ENCODE measurements at places on chromosomes 3 and 15. TPM values are rescaled to one million over a fixed set of nuclear protein-coding genes. Genes with fewer than 3 reads are reported as not detected.
A peak's percentile ranks its signal among the peaks of the same experiment; 100 is the strongest.

Gene MYZAP
- polyA plus RNA-seq, result 2.8 TPM

Gene IL17RC
- polyA plus RNA-seq, result 1.2 TPM

Gene TLR9
- polyA plus RNA-seq, result 1.9 TPM

DNA sequence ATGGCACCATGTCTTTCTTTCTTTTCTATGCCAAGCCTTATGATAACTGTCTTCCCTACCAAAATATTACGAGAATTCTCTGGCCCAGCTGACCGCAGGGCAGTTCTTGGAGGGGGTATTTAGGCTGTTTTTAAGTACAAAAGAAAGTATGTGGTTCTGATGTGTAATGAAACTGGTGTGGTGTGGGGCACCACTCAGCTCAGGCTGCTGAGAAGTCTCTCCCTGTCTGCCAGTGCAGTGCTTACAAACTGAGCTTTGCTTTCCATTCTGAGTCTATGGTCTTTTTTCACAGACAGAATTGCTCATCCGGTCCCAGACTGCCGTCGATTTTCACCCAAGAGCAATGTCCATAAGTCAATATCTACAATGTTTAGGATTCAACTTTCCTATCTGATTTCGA, 847.6 kb downstream of the NTRK3 start:
- H3K27ac ChIP-seq, result no peak overlapping the region
- no peaks in the 10 kb centered on the region for H3K4me1 ChIP-seq
- no peak overlapping the region for H3K4me3 ChIP-seq

GRCh38 chr3:99269606-99270351, 368.3 kb upstream of the DCBLD2 start:
- H3K4me1 ChIP-seq, result no peaks in the 10 kb centered on the region
- no peak for DNase-seq
- H3K36me3 ChIP-seq, result no peaks in the 10 kb centered on the region
- H3K4me3 ChIP-seq, result no peak overlapping the region

DNA sequence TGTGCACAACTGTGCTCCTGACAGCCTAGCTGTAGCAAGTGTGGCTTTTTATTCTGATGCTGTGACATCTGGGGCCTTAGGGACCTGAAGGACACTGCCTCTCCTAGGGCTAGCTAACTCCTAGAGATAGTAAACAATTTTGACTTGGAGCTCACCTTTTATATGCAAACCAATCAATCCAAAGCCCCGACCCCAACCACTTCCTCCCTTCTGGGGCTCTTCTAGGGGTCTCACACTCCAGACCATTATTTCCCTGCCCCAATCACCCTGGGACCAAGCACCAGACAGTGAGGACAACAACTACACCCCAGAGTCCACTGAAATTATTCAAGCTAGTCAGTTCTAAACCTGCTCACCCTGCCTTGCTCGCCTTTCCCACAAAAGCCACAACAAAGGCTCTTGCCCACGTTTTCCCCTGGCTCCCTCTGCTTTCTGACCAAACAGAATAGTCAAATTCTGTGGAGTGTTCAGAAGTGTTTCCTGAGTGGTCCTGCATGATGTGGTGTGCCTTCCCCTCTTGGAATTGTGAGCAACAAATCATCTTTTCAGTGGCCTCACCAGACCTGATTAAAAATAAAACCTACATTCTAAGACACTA, 84.2 kb upstream of the WNT5A start:
- H3K4me1 ChIP-seq, result no peaks in the 10 kb centered on the region
- no peak for DNase-seq
- no peak overlapping the region for H3K4me3 ChIP-seq
- H3K27me3 ChIP-seq, result no peaks in the 10 kb centered on the region
- no peak overlapping the region for H3K27ac ChIP-seq

- H3K36me3 ChIP-seq, result peaks cover 52% of the 10 kb centered on the region
- no peak overlapping the region for H3K4me3 ChIP-seq
- H3K4me1 ChIP-seq, result no peaks in the 10 kb centered on the region
- DNase-seq, result no peak
- no peak overlapping the region for H3K27ac ChIP-seq
- no peaks in the 10 kb centered on the region for H3K27me3 ChIP-seq
Observed at GRCh38 chr3:47664519-47664918, 85.9 kb upstream of the CSPG5 start.

GRCh38 chr3:156681002-156681401, 6.6 kb downstream of the TIPARP start:
- peaks cover 22% of the 10 kb centered on the region for H3K36me3 ChIP-seq
- no peak overlapping the region for H3K27ac ChIP-seq
- DNase-seq, result peak; percentile 31
- H3K4me1 ChIP-seq, result peaks cover 50% of the 10 kb centered on the region

DNA sequence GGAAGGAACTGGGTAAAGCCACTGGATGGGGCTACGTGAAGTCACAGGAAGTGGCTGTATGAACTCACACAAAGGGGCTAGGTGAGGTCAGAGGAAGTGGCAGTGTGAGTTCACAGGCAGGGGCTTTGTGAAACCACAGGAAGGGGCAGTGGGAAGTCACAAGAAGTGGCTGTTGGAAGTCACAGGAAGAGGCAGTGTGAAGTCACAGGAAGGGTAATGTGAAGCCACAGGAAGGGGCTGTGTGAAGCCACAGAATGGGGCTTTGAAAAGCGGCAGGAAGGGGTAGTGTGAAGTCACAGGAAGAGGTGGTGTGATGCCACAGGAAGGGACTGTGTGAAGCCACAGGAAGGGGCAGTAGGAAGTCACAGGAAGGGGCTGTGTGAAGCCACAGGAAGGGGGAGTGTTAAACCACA, 34.6 kb downstream of the GASK1A start:
- no peaks in the 10 kb centered on the region for H3K27me3 ChIP-seq
- no peaks in the 10 kb centered on the region for H3K4me1 ChIP-seq
- DNase-seq, result no peak
- no peak overlapping the region for H3K4me3 ChIP-seq

DNA sequence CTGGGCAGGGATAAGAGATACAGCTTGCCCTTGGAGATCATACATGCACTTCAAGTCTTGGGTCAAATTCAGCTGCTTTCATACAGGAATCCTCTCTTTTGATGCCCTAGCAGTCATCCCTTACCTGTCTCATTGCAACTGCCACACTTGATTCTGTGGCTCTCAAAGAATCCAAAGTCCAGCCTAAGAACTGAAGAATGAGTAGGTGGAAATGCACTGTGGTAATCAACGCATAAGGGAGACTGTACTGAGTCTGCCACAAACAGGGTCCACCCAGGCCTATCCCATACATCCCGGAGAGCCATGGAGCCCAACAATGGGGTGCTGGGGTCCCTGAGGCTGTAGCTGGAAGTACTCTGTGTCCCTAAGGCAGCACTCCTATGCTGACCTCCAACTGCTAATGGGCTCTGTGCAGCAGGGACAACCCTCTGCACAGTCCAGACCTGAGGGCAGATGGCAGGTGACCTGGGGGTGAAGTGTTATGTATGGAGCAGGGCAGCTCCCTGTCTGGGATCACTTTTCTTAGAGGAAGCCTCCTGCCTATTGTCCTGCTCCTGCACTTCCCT, 1.7 kb upstream of the VPS18 start:
- H3K27ac ChIP-seq, result no peak overlapping the region
- H3K27me3 ChIP-seq, result no peaks in the 10 kb centered on the region
- no peak for DNase-seq
- H3K4me3 ChIP-seq, result no peak overlapping the region
- H3K36me3 ChIP-seq, result peaks cover 6% of the 10 kb centered on the region

- no peak overlapping the region for H3K4me3 ChIP-seq
- no peaks in the 10 kb centered on the region for H3K4me1 ChIP-seq
- no peak overlapping the region for H3K27ac ChIP-seq
- DNase-seq, result no peak
Observed at GRCh38 chr3:123416647-123417046, 32.2 kb downstream of the ADCY5 start.

DNA sequence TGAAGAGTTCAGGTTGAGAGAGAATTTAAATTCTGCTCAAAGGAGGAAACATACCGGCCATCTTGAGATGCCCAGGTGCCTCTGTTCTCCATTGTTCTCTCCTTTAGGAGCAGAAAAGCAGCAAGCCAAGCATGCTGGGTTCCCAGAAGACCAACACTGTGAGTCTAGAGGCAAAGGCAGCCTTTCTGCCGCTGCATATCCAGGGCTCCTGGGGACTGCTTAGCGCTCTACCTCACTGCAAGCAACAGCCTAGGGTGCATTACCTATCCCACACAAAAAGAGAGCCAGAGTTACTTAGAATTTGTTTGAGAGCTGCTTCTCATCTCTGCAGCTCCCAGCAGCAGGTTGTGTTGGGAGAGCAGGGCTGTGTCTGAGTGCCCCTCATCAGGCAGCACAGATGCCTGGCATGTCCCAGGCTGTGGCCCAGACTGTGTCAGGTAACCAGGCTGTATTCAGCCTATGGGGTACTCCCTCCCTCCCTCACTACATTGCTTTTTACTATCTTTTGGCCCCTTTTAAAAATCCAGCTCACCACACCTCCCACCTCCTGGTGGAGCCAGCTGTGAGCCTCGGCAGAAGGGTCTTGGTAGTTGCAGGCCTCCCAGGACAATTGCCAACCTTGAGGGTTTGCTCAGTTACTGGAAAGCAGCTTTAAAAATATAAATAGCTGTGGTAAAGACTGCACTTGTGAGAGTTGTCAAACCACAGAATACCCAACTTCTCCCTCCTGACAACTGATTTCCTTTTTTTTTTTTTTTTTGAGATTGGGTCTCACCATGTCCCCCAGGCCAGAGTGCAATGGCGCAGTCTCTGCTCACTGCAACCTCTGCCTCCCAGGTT, 30.2 kb downstream of the BCL2L10 start:
- H3K36me3 ChIP-seq, result no peaks in the 10 kb centered on the region
- H3K4me1 ChIP-seq, result peaks cover 14% of the 10 kb centered on the region
- H3K27ac ChIP-seq, result no peak overlapping the region
- H3K27me3 ChIP-seq, result no peaks in the 10 kb centered on the region
- DNase-seq, result peak; percentile 30
- H3K4me3 ChIP-seq, result no peak overlapping the region

Data from B cell (primary cell).